ENCODE measurements at places on chromosomes 5 and 9.

- no peak for DNase-seq
Measured at GRCh38 chr5:147904110-147904509, 2.2 kb downstream of the C5orf46 start.

DNA sequence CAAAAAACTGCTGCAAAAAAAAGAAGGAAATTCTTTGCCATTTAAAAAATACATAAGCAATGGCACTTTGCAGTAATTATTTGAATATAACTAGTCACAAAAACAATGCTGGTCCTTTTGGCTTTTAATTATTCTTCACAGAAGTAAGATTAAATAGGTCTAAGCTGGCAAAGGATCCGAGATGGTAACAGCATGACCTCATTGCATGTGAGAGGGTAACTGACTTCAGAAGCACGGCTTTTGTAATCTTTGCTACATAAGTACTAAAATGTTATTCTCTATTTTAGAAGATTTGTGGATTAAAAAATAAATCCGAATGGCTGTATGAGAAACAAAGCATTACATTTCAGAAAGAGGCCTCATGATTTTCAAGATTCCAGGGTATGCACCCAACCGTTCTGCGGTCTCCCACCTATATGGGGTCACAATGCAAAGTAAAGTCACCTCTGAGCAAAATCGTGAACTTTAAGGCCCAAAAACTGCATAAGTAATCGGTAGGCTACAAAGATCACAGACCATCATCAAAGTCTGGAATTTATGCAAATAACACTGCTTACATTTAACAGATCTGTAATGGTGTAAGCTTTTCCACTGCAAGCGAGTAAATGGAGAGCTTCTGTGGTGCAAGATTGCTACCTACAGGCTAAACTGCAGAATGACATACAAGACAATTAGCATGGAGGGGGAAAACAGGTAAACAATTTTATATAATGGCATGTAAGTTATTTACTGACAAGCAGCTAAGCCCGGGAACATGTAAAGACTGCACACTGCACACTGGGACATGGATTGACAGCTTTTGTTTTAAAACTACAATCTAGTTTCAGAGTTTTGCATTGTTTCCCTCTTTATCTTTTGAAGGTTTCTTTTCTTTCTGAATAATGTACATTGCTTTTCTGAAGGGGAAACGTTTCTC, 231.6 kb downstream of the SLF1 start:
- DNase-seq, result no peak

GRCh38 chr9:6184749-6185645, 30.6 kb upstream of the IL33 start:
- DNase-seq, result no peak

DNA sequence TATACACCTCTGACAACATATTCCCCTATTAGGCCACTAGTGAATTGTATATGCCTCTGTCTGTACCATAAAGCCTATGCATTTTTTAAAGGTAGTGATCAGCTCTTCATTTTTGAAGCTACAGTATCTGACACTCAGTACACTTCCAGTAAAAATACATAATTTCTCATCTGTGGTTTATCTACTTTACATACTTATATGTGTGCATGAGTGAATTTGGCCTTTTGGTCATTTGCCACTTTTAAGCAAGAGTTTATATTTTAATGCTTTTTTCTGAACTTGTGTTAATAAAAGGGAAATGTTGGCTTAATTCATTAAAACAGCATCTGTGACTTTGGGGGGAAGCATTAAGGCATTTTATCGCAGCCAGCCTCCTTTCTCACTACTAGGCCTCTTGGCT, 47.8 kb downstream of the ST8SIA4 start:
- no peak for DNase-seq

GRCh38 chr9:71835596-71835995, 67.3 kb upstream of the CEMIP2 start:
- no peak for DNase-seq

GRCh38 chr5:150488519-150489359, 19.2 kb upstream of the NDST1 start:
- no peak for DNase-seq

DNA sequence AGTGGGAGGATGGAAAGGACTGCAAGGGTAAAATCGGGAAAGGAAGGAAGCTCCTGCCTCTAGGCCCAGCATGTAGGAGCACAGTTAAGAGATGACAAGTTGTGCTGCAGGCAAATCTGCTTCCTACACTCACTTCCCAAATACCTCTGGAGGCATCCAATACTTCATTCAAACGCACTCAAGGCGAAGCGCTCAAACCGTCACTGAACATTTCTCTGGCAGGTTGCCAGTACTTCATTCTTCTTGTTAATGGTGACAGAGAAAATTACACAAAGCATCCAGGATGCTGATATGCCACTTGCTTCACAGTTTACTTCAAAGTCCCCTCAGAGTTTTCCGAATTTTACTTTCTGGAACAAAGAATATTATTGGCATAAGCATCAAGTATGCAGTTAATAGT, 59.8 kb downstream of the NREP start:
- no peak for DNase-seq

DNA sequence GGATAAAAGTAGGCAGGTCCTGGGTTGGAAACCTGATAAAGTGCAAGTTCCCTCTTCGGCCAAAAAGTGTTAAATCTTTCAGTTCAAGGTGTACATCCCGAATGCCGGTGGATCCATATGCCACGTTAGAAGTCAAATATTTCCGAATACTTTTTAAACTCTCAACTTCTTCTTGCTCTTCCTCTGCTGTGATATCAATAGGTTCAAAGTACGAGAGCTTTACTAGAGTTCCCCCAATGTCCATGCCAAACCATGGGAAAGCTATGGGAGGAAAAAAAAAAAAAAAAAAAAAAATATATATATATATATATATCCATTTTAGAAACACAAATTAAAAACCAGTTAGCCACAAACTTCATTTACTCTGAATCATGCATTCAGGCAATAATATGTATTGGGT, 10.4 kb downstream of the PANK3 start:
- DNase-seq, result no peak

DNA sequence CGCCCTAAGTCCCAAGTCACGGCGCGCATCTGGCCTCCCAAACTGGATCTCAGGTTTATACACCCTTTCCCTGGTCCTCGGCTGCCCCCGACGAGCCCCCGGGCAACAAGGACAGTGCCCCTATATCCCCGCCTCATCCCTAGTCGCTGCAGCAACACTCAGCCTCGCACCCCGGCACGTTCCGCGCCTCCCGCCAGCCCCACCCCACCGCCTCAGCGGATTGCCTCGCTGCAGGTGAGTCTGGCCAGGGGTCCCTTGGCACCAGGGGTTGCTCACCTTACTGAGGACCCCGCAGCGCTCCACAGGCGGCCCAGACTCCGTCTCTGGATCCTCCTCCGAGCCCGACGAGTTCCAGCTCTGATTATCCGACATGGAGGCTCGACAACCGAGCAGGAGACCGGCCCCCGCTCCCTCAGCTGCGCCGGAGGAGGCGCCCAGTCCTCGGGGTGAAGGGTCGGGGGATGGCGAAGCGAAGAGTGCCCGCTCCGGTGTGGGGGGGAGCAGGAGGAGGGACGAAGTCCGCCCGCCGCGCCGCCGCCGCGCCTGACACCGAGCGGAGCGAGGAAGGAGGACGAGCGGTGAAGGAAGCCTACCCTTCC, 494 bp downstream of the CERT1 start:
- peak; percentile 52 for DNase-seq

DNA sequence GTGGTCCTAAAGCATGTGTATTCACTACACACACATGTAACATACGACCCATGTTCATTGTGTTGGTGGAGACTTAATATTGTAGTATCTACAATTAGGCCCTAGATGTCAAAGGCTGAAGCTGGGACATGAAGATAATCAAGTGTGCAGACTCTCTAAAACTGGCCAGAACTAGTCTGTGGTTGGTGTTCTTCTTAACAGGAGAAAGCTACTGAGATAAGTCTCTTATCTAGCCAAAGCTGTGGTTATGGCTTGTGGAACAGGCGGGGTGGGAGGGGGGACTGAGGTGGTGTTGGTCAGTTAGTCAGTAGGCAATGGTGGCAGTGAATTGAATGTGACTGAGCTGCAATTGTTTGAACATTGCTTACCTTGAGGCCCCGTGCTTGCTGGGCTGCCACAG, 112.7 kb upstream of the SLC24A2 start:
- no peak for DNase-seq

DNA sequence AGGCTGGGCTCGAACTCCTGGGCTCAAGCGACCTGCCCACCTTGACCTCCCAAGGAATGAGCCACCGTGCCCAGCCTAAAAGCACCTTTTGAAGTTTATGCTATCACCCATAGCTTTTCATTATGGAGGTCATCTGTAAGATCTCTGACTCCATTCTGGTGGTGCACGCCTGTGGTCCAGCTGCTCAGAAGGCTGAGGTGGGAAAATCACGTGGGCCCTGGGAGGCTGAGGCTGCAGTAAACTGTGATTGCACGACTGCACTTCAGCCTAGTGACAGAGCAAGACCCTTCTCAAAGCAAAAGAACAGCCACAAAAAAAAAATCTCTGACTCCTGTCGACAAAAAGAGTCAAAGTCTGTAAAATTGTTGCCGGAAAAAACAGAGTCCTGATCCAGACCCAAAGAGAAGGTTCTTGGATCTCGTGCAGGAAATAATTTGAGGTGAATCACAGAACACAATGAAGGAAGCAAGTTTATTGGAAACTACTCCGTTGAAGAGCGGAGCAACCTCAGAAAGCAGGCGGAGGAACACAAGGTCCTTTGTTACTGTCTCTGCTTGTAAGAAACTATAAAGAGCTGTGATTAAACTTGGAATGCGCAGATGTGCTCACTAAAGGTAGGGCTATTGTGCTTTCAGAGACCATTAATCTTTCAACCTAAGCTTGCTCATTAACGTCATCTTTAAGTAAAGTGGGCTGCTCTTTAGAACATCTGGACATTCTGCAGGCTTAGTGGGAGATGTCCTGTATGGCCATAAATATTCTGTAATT, 2.0 kb upstream of the HAUS6 start:
- no peak for DNase-seq

DNA sequence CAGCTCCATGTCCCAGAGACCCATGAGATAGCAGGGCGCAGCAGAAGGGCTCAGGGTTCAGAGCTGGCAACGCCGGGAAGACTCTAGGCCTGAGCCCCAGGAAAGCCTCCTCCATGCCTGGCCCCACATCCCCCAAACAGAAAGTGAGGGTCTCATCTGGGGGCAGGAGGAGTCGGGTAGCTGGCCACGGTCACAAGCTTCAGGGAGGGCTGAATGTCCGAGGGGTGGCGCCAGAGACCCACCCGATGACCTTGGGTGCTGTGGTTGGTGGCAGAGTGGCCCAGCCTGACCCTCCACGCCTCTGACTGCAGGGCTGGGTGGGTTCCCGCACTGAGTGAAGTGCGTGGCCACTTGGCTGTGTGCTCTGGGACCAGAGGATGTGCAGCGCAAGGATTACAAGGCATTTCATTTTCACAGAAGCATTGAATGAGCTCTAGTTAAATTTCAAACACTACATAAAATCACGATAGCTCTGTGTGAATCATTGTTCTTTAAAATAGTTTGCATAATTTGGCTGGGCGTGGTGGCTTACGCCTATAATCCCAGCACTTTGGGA, 3.0 kb downstream of the C8G start:
- DNase-seq, result peak; percentile 57

DNA sequence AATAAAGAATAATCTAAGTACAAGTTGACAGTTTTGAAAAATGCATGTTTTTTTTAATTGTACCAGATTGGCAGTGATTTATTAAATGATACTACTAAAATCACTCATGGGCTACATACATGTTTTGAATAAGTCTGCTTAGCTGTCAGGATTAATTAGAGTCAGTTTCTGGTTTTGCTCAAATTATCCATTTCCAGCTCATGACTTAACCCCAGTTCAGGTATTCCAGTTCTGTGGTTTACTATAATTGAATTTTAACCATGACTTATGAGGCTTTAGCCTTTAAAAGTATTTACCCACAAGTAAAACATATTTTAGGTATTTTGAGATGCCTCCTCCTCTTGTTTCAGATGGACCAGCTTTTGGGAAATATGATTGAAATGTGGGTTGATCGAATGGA, 17.8 kb upstream of the LRRC70 start:
- DNase-seq, result no peak

DNA sequence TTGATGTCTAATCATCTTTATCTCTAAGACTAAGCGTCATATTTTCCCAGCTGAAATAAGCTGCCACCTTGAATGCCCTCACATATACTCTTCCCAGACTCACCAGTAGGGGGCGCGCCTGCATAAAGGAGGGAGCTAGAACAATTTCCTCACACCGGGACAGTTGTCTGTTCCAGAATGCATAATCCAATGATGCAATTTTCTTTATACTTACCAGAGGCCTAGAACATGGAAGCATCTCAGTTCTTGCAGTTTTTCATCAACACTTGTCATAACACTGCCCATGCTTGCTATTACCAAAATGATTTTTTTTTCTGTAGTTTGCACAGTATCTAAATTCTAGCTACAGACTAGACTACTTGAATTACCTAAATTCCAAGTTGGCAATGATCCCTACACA, 203.9 kb downstream of the FRMD3 start:
- peak; percentile 90 for DNase-seq

GRCh38 chr9:7570107-7570720, 229.4 kb downstream of the DMAC1 start:
- DNase-seq, result peak; percentile 79

DNA sequence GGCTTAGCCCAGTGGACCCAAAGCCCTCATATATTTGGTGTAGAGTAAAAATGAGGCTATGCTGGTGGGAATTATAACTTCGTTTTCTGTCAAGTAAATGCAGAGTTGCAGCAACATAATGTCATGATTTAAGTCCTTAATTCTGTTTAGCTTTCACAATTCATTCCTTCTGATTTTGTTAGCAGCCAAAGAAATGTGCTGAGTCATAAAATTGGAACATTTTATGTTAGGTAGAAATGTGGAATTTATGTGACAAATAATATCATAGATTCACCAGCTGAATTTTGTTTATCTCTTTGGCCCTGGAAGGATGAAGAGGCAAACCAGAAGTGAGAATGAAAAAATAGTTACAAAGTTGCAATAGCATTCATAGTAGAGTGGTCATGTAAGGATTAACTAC, 247.0 kb downstream of the TRPM3 start:
- no peak for DNase-seq

DNA sequence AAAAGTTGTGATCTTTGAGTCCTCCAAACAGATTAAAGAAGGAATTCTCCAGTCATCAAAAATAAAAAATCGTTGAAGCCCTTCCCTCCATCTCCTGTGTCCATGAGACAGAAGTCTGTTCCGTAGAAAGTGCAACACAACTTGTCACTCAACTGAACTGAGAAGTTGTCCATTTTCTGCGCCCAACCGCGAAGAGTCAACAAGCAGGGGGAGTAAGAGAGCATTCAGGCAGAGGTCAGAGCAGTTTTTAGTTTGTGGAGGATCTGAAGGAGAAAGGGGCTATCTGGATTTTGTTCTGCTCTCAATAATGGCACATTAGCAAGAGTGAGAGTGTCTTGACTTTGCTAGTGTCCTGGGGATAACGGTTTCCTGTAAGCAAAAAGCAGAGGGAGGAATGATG, 303.9 kb downstream of the ICE1 start:
- DNase-seq, result no peak

DNA sequence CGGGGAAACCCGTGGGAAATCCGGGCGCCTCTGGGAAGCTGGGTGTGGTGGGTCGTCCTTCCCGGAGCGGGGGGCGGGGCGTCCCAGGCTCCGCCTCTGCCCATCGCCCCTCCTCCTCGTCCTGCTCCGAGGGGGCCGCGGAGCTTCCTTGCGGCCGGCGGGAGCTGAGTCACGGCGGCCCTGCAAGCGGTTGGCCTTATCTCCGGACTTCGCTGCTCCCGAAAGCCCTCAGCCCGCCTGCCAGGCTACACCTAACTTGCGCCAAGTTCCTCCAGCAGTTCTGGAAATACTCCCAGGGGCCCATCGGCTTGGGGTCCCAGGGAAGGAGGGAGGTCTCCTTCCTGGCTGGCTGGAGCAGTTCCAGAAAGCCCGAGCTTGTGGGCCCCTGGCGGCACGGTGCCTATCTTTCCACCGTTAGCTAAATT, 54.1 kb upstream of the CDKN2AIPNL start:
- DNase-seq, result peak; percentile 78

Measured in stimulated activated CD8-positive, alpha-beta memory T cell treated with anti-CD3 and anti-CD28 coated beads, Interleukin-4, amount 100 ng/mL, for 48 hours (primary cell).